ENCODE measurements at places on chromosomes 5 and 9.

DNA sequence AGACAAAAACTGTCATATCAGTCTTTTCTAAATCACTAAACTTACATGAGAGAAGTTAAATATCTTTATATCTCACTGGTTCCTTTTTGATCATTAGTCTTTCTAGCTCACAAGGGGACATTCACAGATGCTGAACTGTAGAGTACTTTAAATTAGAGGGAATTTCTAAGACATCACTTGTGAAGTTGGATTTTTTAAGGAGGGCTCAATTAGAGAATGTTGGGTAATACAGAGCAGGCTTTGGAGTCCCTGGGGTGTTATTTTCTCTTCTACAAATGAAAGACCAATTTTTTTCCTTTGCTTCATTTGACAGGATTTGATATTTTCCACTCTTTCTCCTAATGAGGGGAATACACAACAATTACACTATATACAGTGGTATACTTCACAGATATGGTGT, 48.6 kb upstream of the SPDL1 start:
- DNase-seq, result no peak

DNA sequence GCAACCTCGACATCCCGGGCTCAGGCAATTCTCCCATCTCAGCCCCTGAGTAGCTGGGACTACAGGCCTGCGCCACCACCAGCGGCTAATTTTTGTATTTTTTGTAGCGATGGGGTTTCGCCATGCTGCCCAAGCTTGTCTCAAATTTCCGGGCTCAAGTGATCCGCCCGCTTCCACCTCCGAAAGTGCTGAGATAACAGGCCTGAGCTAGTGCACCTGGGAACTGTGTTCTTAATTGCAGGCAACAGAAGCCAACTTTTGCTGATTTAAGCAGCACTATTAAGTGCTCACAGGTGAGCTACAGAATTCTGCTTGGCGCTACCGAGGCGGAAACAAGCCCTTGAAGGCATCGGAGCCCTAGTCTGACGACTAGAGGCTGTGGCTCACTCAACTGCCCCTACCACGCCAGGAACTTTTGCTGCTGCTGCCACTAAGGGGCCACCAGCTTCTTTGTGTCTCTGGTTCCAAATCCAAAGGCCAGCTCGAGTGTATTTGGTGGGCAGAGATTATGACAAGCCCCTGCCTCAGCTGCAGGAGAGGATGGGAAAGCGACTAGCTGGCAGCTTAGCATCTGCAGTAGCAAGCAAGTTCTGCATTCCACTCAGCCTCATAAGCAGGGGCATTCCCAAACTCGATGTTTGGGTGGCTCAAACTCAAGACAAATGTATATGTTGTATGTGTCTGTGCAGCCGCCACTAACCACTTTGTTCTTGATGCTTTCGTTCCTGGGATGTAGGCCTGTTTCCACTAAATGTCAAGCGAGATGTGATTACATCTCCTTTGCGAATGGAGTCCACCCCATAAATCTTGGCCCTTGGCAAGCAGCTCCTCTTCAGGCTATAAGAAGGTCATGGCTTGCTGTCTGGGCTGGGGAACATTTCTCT, 10.6 kb upstream of the HMCN2 start:
- no peak for DNase-seq

- no peak for DNase-seq
These were observed 54.4 kb upstream of the ASS1 start for GRCh38 chr9:130390390-130390789.

GRCh38 chr9:4306066-4306776, 6.4 kb upstream of the GLIS3 start:
- no peak for DNase-seq

DNA sequence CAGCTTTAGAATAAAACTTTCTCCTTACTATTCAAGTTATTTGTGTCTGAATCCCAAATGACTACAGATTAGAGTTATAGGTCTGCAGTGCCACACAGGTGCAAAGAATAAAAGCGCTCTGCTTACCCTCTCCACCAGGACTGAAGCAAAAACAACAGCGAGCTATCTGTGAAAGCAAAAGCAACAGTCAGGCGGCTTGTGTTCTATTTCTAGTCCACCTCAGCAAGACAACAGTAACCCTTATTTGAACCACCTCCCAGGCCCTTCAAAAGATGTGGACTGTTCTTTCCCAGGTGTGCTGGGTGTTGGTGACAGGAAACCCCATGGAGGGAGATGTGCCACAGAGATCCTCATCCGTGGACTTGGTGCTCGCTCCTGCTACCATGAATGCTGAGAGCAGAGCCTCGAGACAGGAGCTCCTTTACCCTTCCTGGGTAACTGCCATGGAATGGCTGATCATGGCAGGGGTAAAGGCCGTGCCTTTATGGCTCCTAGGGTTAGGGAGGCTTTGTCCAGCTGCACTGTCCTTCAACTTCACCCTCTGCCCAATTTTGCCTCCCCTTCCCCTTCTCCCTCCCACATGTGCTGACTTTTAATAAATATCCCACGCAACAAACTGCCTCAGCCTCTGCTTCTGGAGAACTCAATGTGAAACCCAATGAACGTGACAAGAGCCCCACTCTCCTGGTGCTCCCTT, 108.6 kb downstream of the SERINC5 start:
- no peak for DNase-seq

GRCh38 chr5:169717288-169717687, 80.2 kb downstream of the DOCK2 start:
- DNase-seq, result no peak

GRCh38 chr5:113510836-113511451, 2.5 kb upstream of the YTHDC2 start:
- no peak for DNase-seq

DNA sequence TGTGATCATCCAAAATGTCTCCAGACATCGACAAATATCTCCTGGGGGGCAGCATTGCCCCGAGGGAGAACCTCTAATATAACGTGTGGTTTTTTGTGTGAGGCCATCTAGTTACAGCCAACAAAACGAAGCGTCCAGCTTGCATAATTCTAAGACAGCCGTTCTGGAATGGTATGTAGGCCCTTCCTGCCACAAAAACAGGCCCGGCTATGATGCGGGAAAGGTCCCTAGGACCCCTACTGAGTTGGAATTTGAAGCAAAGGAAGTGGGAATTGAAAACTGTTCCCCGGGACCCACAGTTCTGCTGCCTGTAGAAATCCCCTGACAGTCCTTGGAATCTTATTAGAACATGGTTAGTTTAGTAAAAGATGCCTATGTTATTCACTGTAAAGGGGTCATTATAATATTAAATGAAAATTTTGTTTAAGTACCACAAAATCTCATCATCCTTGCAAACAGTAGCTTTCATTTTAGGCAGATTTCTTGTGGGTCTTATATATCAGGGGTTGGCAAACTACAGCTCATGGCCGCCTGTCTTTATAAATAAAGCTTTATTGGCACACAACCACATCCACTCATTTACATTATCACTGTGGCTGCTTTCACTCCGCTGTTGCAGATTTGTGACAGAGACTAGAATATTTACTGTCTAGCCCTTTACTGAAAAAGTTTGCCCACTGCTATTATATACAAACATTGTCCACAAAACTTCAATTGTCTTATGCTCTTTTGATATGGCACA, 70.7 kb downstream of the MSX2 start:
- DNase-seq, result no peak

DNA sequence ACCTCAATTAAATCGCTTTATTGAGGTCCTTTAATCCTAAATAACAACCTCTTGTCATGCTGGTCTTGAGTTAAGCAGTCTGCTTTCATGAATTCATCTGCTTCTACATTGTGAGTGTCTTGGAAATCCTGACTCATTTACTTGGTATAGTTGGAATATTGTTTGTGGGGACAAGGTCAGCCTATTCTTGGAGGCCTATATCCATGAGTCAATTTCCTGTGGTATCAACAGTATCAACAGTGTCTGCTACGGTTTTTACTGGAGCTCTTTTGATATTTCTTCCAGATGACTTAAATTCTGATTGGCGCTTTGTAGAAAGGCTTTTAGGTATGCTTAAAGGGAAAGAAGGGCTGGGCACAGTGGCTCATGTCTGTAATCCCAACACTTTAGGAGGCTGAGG, 71.2 kb upstream of the PARP8 start:
- DNase-seq, result no peak

GRCh38 chr5:148005788-148006520, 57.8 kb upstream of the SPINK5 start:
- DNase-seq, result no peak

- no peak for DNase-seq
These were observed 79.3 kb downstream of the BRINP1 start for GRCh38 chr9:119289740-119290433.

GRCh38 chr9:135820661-135821060, 86.7 kb downstream of the CAMSAP1 start:
- no peak for DNase-seq

DNA sequence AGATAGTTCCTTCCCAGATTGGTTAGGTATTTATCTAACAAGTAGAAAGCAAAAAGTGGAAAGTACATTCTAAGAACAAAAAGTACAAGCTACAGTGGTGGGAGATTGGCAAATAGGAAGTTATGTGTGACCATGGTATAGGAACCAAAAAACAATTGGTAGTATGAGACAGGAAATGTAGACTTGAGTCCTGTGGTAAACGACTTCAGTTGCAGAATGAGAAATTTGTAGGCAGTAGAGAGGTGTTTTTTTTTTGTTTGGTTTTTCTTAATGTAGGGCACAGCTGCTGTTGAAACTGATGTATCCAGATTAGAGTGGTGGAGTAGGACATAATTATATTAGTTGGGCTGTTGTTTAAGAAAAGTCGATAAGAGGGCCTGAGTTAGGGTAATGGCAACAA, 72.0 kb downstream of the CCNH start:
- no peak for DNase-seq

DNA sequence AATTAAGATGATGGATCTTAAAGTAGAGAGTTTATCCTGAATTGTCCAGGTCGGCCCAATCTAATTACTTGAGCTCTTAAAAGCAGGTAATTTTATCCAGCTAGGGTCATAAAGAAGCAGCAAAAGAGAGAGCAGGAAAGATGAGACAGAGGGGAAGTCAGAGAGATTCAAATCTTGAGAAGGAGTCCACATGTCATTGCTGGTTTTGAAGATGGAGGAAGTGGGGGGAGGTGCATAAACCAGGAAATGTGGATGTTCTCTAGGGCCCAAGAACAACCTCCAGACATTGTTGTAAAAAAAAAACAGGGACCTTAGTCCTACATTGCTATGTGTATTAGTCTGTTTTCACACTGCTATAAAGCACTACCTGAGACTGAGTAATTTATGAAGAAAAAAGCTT, 66.4 kb downstream of the SLCO4C1 start:
- DNase-seq, result no peak

DNA sequence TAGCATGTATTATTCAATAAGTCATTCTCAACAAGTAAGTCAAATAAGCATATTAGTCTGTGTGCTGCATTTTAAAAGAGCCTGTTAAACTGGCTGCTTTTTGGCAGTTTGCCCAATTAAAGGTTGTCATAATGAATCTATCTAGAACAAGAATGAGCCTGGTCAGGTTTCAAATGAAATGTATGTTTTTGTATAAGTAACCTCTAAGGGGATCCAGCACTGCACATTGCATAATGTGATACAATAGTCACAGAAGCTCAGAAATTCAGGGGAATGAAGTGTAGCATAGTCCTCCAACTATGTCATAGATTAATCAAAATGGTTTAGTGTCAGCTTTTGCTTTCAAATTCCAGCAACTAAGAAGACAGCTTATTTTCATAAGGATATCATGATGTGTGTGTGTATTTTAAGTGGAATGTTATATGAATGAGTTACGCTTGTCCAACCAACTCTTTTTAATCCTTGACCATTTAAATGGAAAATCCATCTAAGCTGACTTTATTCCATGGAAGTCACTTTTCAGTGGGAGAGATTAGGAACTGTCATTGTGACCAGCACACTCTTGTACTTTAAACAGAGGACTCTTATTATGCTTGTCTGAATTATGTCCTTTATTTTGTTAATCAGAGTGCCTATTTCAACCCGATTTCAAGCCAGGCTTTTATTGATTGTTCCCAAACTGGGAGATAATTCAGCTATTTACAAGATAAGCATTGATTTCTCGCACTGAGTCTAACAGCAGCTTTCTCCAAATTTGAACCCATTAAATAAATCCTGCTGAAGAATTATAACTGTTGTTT, 283.9 kb upstream of the ADAMTSL1 start:
- no peak for DNase-seq

- no peak for DNase-seq
These were observed 100.4 kb downstream of the ANKH start for GRCh38 chr5:14771189-14771588.

DNA sequence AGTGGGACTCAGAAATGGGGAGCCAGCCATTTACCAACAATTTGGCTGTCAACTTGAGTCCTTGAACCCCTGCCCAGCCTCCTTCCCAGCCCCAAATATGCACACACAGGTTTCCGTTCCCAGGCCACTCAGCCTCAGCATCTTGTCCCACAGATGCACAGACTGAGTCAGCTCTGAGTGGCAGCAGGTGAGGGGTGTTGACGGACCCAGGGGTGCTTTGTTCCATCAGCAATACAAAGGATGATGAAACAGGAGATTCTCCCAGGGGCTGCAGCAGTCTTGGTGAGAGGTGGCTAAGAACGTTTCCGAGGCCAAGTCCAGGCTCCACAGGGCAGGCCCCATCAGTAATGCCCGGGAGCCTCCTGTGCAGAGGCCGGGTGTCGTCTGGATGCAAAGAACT, 4.9 kb upstream of the OLFM1 start:
- DNase-seq, result no peak

DNA sequence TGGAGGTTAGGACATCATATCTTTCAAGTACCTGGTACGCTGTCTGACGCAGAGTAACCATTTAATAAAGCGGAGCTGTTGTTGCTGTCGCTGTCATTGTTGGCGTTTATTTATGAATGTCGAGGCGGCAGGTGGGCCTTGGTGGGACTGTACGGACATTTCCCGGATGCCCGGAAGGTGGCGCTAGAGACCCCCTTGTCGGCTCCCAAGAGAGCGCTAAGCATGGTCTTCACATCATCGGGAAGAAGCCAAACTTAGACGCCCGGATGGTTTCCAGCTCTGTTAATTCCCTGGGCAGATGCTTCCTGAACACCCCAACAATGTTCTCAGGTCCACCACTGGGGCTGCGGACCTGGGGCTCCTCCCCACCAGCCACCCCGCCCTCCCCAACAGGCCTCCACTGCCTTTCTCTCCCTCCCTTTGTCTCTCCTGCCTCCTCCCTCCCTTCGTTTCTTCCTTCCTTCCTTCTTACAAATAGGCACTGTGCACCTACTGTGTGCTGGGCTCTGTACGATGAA, 54.1 kb downstream of the DUSP1 start:
- peak; percentile 53 for DNase-seq

GRCh38 chr9:83656952-83657351, 34.0 kb downstream of the IDNK start:
- DNase-seq, result no peak

DNA sequence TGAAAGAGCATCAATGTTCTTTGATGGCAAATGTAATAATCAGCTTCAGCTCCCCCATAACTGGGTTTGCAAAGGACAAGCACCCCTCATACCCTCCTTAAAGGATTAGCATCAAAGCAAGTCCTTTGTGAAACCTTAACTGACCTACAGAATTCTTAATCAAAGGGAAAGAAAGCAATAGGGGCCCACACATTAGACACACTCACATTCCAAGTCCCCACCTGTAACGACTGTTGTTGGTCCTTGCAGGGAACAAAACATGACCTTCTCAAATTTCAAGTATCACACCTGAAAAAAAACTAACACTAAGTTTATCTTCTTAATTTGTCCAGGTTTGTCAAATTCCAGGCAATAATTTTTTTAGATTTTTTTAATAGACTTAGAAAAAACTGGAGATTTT, 32.6 kb downstream of the TTC39B start:
- DNase-seq, result no peak

All from GOT3 (cell line).